MV-4-11 (cell line): ENCODE measurements at places on chromosomes 5 and 9.

DNA sequence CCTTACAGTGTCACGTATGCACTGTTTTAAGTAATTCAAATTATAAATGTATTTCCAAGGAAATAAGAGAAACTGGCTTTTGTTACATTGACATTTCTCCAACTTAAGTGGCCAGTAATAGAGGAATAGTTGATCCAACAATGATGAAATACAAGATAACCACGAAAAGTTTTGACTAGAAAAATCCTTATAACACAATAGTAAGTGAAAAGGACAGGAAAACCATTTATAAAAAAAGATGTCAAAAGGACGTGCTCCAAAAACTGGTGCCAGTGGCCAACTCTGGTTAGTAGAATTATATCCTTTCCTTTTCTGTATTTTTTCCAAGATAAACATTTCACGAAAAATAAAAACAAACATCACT lies 210.9 kb downstream of the GAPVD1 start:
- DNase-seq, result no peak

GRCh38 chr9:23747088-23748075 lies 78.7 kb downstream of the ELAVL2 start:
- no peak for DNase-seq

GRCh38 chr9:70049236-70049635 lies 5.6 kb downstream of the MAMDC2 start:
- DNase-seq, result no peak

- peak; percentile 11 for DNase-seq
These were observed 79.5 kb downstream of the SREK1 start for GRCh38 chr5:66223637-66224036.

DNA sequence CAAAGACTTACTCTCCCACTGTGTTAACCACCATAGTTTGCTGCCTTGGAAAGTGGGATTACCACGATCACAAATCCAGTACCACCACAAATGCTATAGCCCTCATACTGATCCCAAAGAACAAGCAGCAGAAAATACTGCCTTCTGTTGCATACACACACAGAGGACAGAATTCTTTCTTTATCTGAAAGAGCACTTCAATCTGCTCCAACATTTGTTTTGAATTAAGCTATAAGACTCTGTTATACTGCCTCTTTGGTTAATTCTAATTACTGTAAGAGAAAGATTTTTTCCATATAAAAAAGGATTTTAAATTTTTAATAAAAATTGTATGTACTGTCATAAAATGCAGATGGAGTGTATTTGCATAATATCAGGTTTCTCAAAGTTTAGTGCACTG lies 69.8 kb downstream of the YIPF5 start:
- DNase-seq, result no peak

GRCh38 chr5:17106521-17106920 lies 110.9 kb upstream of the BASP1 start:
- no peak for DNase-seq

DNA sequence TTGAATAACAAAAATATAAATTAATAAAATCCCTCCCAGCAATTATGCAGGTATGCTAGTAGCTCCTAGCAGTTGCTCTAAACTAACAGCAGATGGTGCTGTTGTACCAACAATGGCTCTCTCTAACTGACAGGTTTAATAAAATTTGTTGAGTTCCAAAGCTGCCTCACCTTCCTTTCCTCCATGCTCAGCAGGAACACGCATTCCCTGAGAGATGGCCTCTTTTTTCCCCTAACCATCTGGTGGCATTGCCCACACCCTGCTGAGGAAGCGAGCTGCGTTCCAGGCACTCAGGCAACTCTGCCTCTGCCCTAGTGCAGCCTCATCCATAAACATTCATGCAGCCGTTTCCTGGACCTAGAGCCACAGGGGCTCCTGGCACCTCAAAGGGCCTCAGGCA lies 106.2 kb downstream of the KLHL3 start:
- DNase-seq, result peak; percentile 14

DNA sequence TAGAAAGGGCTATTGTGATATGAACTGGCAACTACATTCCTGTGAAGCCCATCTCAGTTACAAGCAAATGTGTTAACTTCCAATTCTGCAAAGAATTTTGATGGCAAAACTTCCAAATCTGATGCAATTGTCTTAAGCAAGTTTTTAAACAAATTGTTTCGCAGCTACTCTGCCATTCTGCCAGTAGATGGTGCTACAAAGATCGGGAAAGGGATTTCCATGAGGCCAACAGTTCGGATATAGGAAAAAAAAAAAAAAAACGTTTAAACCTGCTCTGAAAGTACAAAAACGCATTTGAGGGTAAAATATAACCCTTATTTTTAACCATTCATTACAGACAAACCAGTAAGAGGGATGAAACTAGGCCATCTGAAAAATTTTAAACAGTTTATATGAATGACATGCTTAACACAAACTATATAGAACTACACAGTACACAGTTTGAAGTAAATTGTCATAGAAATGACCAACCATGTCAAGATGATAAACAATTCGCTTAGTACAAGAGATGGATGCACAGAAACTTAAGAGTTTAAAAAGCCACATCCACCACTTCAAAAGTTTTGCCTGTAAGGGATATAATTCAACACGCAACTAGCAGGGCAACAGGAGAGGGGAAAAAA lies 2.2 kb downstream of the HNRNPA0 start:
- DNase-seq, result peak; percentile 65

GRCh38 chr5:135857630-135858311 lies 23.3 kb downstream of the SLC25A48 start:
- DNase-seq, result no peak
